ENCODE measurements at places on chromosomes 13 and 19. TPM values are rescaled to one million over a fixed set of nuclear protein-coding genes. Genes with fewer than 3 reads are reported as not detected.

The ZNF549 gene
- polyA plus RNA-seq, result 2.5 TPM

The NFIX gene
- 4.5 TPM for polyA plus RNA-seq

The ERCC5 gene
- 42.5 TPM for polyA plus RNA-seq

The CCDC159 gene
- polyA plus RNA-seq, result 0.47 TPM

The DACH1 gene
- polyA plus RNA-seq, result 62.9 TPM

The HS6ST3 gene
- 5.8 TPM for polyA plus RNA-seq

All from Purkinje cell (primary cell).